ENCODE measurements at places on chromosomes 6 and 20.
A peak's percentile ranks its signal among the peaks of the same experiment; 100 is the strongest.

GRCh38 chr6:16698997-16699868 is 62.0 kb downstream of the ATXN1 start:
- no peak for DNase-seq

DNA sequence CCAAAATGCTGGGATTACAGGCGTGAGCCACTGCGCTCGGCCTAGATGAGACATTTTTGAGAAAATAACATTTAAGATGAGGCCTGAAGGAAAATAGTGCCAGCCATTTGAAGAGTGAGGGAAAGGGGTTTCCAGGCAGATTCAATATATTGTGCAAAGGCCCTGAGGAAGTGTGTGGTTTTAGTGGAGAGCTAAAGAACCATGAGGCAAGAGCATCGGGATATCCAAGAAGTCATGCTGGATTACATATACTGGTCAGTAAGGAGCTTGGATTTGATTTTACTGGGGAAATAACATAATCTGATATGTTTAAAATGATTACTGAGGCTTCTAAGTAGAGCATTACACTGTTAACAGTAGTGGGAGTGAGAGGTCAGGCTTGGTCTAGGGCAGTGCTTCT is 47.0 kb downstream of the CARMIL1 start:
- DNase-seq: no peak

DNA sequence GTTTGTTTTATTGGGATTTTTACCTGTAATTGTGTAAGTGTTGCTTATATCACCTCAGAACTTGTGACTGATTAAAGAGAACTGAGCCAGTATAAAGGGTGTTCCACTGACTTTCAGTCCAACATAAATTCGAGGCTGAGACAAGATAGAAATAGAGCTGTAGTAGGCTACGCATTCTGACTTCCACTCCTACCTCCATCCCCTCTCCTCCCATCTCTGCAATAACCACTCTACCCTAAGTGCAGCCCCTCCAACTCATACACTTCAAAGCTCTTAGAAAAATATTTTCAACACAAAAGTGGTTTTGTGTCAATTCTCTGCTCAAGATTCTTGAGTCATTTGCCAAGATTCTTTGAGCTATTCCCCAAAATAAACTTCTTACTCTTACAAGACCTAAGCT is 48.7 kb downstream of the FILIP1 start:
- DNase-seq: no peak

- DNase-seq: peak; percentile 75
Observed at GRCh38 chr20:19784511-19785172, 26.6 kb downstream of the RIN2 start.

Data from left renal pelvis (tissue), 4 donors.